Neural progenitor cell (in vitro differentiated cells): ENCODE measurements at places on chromosomes 16 and 17. TPM values are rescaled to one million over a fixed set of nuclear protein-coding genes. Genes with fewer than 3 reads are reported as not detected.
A peak's percentile ranks its signal among the peaks of the same experiment; 100 is the strongest.

Gene TNFSF13
- 0.37 TPM in 1 of 2 replicates, not detected in the other for total RNA-seq

DNA sequence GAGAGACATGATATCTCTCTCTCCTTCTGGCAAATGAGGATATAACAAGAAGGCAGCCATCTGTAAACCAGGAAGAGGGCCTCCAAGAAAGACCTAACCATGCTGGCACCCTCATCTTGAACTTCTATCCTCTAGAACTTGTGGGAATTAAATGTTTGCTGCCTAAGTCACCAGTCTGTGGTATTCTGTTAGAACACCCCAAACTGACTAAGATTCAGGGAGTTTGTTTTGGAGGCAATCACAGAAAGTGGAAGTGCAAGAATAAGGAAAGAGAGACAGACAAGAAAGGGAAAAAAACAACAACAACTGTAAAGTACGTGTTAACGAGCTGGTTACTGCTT is 114.5 kb upstream of the GOT2 start:
- no peak for DNase-seq

GRCh38 chr16:86095131-86095752 is 196.3 kb downstream of the IRF8 start:
- no peak for DNase-seq

- peak; percentile 83 for DNase-seq
Observed at GRCh38 chr16:709566-710499, 4.2 kb upstream of the FBXL16 start.

Gene CREBBP
- total RNA-seq, result 21.6 and 60.6 TPM in 2 replicates

GRCh38 chr16:23279721-23280153 is 22.4 kb upstream of the SCNN1B start:
- peak; percentile 70 for DNase-seq

Gene FKBP10
- total RNA-seq, result 108 and 231 TPM in 2 replicates

Gene CRHR1
- total RNA-seq, result 2.9 and 3.4 TPM in 2 replicates

DNA sequence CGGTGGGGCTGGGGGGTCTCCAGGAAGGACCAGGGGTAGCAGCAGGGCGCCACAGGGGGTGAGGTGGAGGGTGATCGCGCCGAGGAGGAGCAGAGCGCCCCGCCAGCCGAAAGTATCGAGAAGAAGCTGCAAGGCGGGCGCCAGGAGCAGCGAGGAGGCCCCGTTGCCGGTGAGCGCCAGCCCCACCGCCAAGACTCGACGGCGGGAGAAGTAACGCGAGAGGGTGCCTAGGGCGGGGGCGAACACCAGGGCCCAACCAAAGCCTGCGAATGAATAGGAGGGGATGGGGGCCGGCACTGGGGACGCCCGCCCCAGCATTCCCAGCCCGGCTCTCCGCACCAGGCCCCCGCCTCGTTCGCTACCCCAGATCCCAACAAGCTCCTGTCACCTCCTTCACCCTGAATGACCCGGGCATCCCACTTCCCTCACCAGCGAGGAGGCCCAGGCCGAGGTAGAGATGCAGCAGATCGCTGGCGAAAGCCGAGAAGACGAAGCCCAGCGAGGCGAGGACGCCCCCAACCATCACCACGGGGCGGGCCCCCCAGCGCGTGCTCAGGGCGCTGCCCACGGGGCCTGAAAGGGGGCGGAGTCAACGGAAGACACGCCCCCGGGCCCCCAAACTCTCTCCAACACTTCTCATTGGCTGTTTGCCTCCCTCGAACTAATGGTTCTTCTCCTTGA is 1.3 kb downstream of the SLC16A11 start:
- peak; percentile 41 for DNase-seq

DNA sequence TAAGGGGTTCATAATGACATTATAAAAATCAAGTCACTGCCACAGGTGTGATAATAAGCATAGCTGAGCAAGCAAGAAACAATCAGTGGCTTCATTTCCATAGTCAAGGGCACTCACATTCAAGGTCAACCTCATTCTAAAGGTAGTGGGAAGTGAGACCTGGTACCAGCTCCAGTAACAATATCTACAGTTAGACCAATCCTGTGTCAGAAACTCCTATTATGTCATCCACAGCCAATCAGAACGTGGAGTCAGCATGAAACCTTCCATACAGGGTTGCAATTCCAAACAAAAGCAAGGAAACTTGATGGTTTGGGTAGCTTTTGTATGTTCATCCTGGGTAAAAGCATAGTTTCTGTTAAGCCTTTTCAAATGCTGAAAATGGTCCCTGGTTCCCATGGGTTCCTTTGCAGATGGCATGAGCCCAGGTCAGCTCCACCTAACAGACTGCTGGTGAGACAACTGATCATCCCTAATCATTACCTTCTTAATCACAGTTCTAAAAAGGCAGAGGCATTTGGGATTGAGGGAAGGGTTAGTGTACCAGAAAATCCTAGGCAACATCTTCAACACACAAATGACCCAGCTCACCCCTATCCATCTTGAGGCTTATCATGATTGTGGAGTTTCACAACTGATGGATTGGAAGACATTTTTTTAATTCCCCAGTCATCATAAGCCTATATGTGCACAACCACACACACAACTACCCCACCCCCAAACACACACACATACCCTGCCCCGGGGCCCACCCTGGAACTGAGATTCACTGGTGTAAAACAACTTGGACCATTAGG is 30.4 kb downstream of the TEX2 start:
- no peak for DNase-seq

GRCh38 chr16:24357511-24357910 is 101.4 kb downstream of the CACNG3 start:
- DNase-seq, result no peak

Gene CLEC3A
- not detected in 2 replicates for total RNA-seq

GRCh38 chr17:20114466-20114865 is 105.3 kb downstream of the SPECC1 start:
- no peak for DNase-seq

- DNase-seq, result no peak
Observed at GRCh38 chr16:50103764-50104163, 38.0 kb downstream of the HEATR3 start.

DNA sequence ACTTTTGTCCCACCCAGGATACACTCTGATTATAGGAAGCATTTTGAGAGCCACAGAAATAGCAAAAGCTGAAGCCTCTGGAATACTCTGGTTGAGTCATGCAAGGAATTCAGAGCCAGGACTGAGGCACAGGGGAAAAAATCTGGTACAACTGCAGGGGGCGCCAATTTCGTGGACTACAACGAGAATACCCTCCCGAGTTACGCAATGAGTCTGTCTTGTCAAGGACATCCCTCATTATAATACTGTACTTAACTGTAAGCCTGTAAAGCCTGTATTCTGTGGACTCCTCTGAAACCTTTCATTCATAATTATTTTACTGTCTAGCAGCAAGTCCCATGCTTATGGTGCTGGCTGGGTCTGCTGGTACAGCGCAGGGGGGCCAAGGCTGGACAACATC is 7.8 kb downstream of the HOXB1 start:
- DNase-seq, result no peak

GRCh38 chr17:44931376-44931775 is 16.1 kb upstream of the GFAP start:
- no peak for DNase-seq

GRCh38 chr16:583470-583814 is 6.4 kb upstream of the RAB40C start:
- no peak for DNase-seq

- no peak for DNase-seq
Observed at GRCh38 chr16:49341706-49342105, 31.9 kb upstream of the C16orf78 start.
